ENCODE measurements at places on chromosomes 6 and 20.

DNA sequence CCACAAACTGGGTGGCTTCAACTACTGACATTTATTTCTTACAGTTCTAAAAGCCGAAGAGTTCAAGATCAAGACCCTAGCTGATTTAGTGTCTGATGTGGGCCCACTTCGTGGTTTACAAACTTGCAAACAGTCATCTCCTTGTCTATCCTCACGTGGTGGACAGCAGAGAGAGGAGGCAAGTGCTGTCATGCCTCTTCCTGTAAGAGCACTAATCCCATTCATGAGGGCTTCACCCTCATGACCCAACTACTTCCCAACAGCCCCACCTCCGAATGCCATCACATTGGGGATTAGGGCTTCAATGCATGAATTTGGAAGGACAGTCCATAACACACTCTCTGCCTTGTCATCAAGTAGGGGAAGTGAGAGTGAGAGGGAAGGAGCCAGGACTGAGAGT, 15.6 kb upstream of the ISM1 start:
- DNase-seq = no peak

DNA sequence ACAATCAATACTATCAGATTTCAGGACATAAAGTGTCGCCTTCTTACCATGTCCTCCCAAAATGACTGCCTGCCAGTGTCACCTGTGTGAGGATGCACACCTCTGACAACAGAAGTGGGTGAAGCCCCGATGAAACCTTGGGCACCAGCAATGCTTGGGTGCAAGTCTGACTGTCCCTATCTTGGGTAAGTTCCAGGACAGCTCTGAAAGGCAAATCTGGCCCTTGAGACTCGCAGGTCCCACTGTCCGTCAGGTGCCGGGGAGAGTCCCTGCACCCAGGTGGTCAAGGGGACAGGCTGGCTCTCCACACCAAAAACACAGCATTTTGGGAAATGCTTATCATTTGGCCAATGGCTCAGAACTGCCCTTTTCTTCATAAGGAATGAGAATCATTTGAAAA, 43.3 kb downstream of the EZR start:
- no peak for DNase-seq

GRCh38 chr6:100775667-100776066, 105.5 kb downstream of the ASCC3 start:
- no peak for DNase-seq

DNA sequence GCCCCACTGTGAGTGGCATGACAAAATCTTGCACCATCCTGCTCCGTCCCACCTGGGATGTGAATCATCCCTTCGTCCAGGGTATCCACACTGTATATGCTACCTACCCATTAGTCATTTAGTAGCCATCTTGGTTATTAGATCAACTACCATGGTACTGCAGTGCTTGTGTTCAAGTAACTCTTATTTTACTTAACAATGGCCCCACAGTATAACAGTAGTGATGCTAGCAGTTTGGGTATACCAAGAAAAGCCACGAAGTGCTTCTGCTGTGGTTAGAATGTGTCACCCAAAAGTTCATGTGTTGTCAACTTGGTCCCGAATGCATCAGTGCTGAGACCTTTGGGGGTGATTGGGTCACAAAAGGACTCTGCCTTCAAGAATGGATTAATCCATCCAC, 11.7 kb downstream of the OSER1 start:
- DNase-seq = no peak

GRCh38 chr6:155853011-155853410, 397.4 kb upstream of the NOX3 start:
- DNase-seq = no peak

- DNase-seq = peak; percentile 7
These were observed 3.1 kb upstream of the MAVS start for GRCh38 chr20:3843490-3843889.

DNA sequence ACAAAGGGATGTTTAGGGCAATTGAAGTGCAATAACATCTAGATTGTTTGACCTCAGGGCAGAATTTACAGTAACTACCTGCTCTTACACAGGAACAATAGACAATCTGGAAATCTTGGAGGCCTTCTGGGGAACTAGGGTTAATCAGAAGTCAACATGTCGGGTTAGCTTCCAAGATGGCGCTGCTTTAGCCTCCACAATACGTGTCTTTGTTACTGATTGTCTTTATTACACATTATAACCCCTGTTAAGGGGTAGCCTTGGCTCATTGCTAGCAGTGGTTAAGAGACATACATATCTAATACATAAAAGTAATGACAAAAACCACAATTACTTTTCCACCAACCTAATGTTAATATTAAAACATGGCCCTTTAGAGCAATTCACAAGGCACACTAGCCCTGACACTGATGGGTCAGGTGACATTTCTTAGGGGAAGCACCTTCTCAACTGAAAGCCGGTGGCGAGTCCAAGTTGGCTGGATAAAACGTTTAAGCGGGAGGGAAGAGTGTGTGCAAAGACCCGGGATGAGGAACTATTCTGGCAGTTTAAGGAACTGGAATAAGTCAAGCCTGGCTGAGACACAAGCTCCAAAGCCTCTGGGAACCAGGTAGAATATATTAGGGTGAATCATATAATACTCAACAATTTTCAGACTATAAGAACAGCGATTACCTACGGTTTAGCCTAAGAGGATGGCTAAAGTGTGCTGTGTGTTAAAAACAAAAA, 236.9 kb downstream of the BCAS1 start:
- DNase-seq = no peak

DNA sequence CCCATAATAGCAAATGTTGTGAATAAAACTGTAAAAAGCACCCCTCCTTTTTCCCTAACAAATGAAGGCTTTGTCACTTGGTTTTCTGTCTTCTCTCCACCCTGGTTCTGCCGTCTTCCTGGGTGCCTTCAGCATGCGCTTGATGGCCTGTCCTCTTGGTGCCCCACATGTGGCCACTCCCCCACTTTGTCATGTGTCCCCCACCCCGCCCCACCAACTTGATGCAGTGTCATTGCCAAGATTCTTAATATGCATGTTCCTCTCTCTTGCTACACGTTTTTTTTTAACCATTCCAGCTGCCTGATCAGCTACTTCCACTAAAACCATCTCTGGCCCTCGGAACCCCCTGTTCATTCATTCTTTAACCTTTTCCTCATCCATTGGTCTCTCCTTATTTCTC, 340.3 kb downstream of the QKI start:
- DNase-seq = no peak

All from amniotic stem cell (primary cell).